ENCODE measurements at places on chromosomes 4 and X.

- no peak for DNase-seq
These were observed 115.2 kb downstream of the DDIT4L start for GRCh38 chr4:100075056-100075455.

- DNase-seq = no peak
These were observed 466.6 kb upstream of the PABPC4L start for GRCh38 chr4:134668237-134668636.

DNA sequence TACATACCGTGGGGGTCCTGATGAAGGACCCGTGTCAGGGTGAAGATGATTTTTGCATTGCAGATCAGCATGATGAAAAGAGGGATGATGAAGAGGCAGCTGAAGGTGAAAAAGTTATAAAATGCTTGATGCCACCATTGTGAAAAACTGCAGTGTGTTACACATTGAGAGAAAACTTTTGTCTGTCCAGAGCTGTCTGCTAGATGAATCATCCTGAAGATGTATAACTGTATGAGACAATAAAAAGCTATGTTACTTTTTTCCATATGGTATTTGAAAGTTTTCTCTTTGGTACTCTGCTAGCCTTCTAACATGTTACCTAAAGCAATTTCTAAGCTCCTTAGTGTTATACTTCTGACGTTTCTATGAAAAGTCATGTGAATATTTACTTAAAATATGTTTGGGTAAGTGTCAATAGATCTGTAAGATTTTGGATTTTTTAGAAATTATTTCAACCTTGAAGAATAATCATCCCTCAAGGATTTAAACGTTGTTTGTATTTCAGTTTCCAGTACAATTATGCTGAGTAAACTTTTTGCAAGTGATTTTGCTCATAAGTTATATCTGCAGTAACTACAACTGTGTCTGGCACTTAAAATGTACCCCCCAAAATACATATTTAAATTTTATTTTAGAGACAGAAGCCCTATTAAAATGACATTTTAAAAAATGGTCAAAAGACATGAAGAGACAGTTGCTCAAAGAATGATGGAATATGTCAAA lies 9.5 kb downstream of the GNRHR start:
- no peak for DNase-seq

DNA sequence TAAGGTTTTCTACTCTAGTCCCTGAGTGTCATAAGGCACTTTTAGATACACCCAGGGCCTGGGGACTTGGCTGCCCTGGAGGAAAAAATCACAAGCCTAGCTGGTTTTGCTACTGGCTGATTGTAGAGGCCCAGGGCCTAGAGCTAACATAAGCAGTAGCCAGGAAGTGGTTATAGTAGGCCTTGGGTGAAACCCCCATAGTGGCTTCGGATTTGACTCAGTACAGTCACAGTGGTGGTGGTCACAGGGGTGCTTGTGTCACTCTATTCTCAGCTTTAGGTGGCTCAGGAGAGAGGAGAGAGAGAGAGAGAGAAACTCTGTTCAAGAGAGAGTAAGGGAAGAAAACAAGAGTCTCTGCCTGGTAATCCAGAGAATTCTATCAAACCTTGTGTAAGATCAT lies 194.5 kb upstream of the EDA2R start:
- DNase-seq = no peak
